ENCODE measurements at places on chromosomes 13 and 19.
A peak's percentile ranks its signal among the peaks of the same experiment; 100 is the strongest.

DNA sequence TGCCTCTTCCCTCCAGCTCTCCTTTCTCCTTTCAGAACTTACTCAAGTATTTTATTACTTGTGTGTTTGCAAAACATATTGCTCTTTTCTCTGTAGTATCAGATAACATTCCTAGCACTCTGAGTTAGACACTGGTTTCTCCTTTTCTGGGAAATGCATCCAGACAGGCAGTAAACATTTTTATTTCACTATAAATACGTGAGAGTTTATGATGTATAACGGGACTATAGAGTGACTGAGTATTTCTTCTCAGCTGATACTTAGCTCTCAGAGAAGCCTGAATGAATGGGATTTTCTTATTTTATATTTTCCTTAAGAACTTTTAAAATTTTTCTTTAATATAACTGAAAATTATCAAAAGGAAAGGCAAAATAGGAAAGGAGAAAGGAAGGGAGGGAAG, 211.2 kb upstream of the EDNRB start:
- DNase-seq, result no peak

DNA sequence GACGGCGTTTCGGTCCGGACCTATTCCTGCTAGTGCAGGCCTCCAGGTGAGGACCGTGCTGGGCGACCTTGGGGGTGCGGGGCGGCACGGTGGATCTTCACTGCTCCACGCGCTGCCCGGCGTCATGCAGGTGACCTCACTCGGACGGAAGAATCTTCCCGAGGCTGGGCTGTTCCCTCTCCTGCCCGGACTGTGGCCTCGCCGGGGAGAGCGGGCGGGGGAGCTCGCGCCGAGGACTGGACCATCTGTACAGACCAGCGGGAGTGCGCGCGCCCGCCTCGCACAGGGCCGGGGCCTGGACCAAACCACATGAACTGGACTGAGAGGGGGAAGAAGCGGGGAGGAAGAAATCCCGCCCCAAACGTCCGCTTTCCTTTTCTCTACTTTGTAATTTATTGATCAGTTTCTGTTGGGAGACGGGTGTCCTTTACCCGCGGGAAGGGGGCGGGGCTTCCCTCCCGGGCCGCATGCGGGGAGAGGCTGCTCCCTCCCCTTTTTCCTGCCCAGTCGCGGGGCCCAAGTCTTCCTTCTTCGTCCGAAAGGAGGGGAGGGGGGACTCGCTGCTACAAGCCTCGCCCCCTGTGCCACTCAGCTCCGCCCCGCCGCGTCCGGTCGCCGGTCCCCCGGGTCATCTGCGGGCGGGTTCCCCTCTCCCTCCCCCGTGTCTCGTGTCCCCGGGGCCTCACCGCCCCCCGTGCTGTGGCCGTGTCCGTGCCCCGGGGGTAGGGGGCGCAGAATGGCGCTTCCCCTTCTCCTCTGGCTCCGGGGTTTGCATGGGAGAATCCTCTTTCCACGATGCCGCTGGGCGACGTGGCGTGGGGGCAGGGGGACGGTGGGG, 4.9 kb downstream of the HRC start:
- peak; percentile 69 for DNase-seq

DNA sequence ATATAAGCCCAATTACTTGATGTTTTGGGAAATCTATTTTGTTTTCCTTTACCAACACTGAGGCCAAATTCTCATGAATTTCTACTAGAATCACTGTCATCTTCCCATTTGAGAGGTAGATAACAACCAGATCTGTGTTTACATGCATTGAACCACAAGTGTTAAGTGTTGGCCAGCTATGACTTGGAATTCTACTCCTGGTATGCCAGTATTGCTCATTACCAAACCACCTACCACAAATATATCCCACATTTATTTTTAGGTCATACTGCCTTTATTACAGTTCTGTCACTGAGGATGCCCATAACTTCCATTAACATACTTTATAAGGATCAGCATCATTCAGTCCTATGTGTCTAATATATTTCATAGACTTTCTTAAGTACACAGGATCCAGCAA, 328.9 kb downstream of the DIAPH3 start:
- no peak for DNase-seq

- DNase-seq, result no peak
These were observed 17.5 kb upstream of the LGALS14 start for GRCh38 chr19:39686739-39687138.

DNA sequence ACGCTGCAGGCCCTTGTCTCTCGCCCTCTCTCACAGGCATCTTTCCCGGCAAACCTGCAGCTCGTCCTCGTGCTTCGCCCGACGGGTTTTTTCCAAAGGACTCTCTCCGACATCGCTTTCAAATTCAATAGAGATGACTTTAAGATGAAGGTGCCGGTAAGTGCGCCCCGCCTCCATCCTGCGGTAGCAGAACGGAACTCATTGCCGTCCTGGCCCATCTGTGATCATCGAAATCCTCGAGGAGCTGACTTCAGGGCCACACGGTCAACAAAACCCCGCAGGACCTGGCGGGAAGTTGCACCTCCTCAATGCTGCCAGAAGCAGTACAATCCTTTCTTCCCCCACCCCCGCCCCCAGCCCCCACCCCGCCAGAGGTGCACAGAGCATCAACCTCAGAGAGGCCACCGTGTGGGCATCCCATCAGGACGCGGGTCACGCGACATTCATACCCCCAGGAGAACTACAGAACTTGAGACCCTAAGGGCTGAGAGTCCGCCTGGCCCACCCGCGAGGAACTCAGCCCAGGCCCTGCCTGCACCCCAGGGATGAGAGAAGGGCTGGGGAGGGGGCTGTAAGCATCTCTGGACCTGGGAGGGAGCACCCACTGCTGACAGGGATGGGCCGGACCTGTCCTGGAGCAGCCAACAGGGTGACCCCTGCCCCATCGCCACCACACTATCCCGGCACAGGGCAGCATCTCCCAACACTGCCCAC, 44.9 kb upstream of the F7 start:
- no peak for DNase-seq

DNA sequence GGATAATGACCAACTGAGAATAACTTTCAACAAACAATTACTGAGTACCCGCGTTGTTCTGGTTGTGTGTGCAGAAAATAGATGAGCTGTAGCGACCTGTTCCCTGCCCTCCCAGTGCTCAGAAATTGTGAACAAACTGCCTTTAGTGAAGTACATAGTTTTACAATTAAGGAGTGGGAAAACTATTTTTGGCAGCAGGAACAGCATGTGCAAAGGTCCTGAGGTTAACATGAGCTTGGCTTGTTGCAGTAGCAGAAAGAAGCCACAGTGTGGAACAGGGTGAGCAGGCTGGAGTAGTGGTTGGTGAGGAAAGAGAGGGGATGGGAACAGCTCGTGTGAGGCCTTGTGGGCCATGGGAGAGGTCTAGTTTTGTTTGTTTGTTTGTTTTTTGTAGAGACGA, 16.0 kb downstream of the RYR1 start:
- no peak for DNase-seq

GRCh38 chr19:18502246-18502637, 19.6 kb downstream of the ELL start:
- DNase-seq, result no peak

DNA sequence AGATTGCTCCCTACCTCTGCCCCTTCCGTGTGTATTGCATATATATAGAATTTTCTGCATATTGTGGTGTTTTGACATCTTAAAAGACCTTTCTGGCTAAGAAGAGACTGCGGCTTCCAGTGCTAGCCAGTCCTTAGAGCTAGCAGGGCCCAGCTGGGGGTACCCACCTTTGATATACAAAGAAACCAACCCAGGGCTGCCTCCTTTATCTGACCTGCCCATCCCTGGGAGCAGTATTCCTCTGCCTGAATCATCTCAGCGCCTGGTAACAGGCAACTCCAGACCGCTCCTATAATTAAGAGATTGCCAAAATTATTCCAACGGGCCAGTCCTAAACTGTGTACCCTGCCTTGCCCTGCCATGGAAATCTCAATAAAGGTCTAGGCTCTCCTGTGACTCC, 186.3 kb upstream of the RNF113B start:
- DNase-seq, result no peak

- no peak for DNase-seq
These were observed 1.3 kb downstream of the TMTC4 start for GRCh38 chr13:100673376-100673712.

GRCh38 chr13:93867481-93867880, 612.0 kb downstream of the DCT start:
- DNase-seq, result no peak

GRCh38 chr19:15109768-15110417, 2.7 kb downstream of the SYDE1 start:
- no peak for DNase-seq

DNA sequence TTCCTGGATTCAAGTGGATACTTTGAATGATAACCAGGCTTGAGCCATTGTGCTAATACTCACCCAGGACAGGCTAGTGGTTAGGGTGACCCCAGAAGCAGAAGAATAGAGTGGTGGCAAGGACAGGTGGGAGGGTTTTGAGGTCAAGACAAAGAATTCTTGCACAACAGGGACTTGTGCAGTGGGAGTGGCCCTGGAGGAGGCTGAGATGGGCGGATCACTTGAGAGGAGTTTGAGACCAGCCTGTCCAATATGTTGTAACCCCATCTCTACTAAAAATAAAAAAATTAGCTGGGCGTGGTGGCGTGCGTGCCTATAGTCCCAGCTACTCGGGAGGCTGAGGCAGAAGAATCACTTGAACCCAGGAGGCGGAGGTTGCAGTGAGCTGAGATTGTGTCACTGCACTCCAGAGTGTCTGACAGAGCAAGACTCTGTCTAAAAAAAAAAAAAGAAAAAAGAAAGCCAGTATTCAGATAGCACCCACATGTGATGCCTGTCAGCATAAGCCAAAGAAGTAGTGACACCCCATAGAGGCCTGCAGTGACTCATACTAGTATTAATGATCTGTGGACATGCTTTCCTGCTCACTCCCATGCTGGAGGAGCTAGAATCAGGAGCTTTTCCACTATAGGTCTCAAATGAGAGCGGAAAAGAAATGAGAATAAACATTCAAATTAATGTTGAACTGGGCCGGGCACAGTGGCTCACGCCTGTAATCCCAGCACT, 78.7 kb downstream of the RNF17 start:
- DNase-seq, result no peak

DNA sequence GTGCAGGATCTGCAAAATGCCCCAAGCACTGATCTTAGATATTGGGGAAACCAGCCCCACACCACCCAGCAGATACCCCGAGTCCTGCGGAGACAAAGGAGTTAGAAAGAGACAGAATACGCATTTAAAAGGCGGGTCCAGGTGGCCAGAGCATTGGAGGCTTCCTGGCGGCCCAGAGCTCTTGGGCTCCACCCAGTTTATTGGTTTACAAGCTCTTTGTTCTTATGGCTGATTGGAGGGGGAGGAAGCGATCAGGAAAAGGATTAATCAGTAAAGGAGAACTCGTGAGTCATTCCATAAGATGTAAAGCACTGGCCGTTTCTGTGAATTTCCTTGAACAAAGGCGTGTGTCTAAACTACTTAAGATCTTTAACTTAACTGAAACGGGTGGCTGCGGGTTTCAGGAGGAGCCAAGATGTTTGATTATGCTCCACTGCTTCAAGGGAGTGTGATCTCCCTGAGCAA, 926 bp downstream of the ZNF587 start:
- no peak for DNase-seq

DNA sequence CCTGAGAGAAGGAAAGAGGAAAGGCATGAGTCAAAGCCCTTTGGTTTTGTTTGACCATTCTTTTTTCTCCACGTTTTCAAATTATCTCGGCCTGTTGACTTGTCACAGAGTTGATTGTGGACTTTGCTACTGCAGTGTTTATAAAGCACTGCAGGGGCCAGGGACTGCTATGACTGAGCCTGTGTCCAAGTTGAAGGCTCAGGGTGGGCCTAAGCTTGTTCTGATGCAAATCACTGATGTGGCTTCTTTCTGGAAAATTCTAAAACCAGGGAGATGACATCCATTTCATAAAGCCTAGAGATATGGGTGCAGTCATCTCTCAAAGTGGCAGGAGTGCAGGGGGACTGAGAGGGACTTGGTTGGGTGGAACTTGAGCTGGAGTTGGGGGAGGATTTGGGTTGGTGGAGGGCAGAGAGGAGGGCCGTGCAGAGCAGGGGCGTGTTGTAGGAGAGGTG, 1.2 kb upstream of the CXCL17 start:
- no peak for DNase-seq

GRCh38 chr19:49393881-49394280, 5.8 kb downstream of the KASH5 start:
- no peak for DNase-seq

DNA sequence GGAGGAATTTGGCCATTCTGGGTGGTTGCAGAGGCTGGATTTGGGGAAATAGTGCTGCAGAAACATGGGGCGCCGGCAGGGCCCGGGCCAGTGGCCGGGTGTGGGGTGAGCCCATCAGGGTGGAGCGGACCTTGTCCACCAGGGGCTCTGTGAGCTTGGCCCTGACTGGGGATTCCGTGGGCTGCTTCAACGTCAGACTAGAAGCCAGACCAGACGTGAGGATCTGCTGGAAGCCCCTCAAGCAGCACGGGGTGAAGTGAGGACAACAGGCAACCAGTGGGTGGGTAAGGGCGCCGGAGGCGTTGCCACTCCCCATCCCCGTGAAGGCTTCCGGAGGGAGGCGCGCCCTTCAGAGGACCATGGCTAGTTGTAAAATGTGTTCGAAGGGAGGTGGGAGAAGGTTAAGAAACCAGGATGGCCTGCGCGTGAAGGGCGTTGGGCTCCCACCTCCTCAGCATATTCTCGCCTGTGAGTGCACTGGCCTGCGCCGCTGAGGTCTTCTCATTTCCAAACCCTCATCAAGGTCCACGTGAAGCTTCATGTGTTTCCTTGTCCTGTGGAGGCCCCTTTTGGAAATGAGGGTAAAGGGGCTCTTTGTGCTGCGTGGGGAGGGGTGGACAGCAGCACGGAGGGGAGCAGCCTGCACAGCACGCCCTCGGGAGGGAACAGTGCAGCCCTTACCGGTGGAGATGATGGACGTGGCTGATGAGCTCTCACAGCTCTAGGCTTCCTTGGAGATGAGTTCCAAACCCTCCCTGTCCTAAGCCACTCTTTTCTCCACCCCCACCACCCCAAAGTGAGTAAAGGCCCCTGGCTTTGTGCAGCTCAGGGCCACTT, 8.3 kb downstream of the TEX29 start:
- peak; percentile 42 for DNase-seq
